ENCODE measurements at places on chromosomes 11 and 22.
A peak's percentile ranks its signal among the peaks of the same experiment; 100 is the strongest.

- DNase-seq = no peak
Observed at GRCh38 chr22:17792299-17792698, 18.0 kb upstream of the BID start.

GRCh38 chr11:6238902-6239301 lies at the start of gene CNGA4:
CNGA4 (plus strand) TSS chr11:6239089; CDS start chr11:6239207, 118 bp downstream.
- no peak for DNase-seq

DNA sequence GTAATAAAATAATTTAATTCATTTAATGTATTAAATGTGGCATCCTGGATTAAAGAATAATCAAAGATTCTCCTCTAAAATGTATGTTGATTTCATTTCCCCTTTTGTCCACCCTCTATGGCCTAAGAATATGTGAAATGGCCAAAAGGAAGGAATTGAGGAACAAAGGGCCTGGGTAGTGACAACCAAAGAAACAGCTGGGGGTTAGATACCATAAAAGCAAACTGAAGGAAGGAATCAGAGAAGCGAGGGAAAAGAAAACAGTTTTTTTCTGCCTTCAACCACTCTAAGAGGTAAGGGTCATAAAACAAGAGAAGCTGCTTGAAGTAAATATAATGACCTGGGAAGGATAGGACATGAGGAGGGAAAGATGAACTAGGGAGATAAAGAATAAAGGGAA lies 139.3 kb downstream of the FAM76B start:
- DNase-seq = no peak

DNA sequence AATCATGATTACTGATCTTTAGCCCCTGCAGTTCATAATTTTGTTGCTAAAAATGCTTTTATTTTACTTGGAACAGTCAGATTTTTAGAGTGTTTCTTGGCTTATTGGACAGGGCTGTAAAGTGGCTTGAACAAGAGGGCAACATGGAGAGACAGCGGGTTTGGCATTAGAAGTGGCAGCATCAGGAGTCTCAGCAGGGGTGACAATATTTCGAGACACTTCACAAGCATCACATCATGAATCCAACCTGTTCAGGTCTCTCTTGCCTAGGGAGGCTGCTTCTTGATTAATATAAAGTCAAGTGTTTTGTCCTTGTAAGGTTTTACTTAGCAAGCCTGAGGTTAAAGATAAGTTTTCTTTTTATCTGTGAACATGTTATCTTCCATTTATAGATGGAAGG lies 2249.5 kb downstream of the LRRC4C start:
- no peak for DNase-seq

GRCh38 chr11:59207988-59208451 lies 4.7 kb downstream of the MPEG1 start:
- DNase-seq = peak; percentile 62

DNA sequence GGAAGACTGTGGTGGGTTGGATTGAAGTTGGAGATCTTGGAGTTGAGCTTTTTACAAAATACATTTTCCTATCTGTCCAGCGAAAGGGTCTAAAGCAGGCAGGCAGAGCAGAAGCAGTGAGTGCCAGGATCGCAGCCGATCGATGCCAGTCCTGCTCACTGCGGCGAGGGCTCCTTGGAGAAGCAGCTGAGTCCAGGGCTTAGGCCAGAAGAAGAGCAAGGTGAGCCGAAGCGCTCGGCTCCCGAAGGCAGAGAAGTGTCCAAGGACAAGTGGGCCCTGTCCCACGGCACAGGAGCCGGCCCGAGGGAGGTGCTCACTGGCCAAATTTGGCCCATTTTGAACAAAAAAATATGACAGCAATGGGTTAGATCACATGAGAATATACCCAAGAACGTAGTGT lies 637.8 kb downstream of the BRD1 start:
- DNase-seq = no peak

DNA sequence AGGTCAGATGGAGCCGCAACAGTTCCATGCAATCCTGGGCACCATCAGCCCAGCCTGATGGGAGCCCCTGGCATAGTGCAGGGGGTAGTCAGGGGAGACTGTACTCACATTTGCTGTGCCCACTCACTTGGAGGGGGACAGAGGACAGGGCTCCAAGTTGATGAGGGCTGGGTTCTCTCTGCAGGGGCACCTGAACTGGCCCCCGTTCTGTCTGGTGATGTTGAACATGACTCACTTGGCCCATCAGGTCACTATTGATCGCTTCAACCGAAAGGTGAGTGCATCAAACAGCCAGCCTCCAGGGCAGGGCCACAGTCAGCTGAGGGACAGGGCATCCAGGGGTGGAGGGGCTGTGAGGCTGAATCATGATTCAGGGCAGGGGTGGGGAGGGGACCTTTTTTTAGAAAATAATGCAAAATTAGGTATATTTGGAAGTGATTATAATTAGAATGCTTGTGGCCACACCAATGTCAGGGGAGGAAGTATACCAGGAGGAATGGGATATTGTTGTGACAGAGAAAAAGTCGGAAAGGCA lies 66.4 kb downstream of the OTOG start:
- DNase-seq = no peak

DNA sequence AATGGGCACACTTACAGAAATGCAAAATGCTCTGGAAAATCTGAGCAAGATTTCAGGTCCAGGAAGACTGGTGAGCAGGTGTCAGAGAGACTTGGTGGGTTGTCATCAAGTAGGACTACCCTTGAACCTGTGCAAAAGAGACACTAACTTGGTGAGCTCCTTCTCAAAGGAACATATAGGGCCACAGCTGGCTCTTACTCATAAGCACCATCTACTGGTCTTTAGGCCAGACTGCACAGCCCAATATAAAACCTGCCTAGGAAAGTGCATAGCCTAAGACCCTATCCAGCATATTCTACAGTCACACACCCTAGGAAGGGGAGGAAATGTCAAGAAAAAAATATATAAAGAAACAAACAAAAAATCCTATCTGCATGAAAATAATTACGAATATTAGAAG lies 18.2 kb upstream of the OR10W1 start:
- DNase-seq = peak; percentile 63

DNA sequence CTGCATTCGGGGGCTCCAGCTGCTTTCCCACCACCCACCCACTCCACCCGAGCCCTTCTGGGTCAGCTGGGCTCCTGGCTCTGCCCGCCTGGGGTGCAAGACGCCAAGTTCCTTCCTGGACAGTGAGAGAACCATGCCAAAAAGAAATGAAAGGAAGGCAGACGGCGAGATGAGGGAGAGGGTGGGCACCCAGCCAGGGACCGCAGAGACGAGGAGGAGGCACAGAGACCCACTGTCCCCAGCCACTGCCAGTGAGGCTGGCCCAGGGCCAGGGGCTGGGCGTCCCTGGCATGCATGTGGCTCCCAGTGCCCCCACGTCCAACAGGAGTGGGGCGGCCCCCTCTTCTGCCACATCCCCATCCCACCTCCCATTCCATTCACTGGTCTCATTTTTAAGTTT lies 10.8 kb upstream of the CD81 start:
- no peak for DNase-seq

DNA sequence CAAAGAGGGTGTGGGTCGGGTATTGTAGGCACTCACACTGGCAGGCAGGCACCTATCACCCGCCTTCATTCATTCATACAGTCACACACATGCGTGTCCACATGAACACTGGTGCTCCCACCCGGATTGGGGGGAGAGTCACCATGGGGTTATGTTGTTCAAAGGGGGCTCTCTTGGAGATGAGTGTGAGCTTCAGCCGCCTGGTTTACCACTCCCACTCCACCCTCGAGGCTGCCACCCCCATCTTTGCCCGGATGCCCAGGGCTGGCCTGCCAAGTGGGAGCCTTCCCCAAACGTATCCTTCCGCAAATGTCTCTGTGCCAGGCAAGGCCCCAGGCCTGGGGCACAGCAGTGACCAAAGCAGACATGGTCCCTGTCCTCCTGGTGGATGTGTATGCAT lies 22.6 kb downstream of the MRGPRD start:
- DNase-seq = no peak

GRCh38 chr11:128246364-128246801 lies 341.0 kb downstream of the ETS1 start:
- DNase-seq = no peak

DNA sequence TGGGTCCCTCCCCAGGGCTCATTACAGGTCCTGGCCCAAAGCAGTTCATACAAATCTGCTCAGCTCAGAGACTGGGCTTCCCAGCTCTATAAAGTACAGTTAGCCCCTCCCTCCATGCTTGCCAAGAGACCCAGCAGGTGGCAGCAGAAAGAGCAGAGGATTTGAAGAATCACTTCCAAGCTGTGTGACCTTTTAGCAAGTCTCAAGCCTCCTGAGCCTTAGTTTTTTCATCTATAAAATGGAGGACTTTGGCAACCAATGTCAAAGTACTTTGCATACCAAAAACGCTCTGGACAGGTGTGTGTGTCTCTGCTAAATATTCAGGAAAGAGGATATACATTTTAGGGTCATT lies 26.6 kb downstream of the RELT start:
- peak; percentile 53 for DNase-seq

GRCh38 chr11:59225017-59225416 lies 12.3 kb upstream of the MPEG1 start:
- DNase-seq = no peak

GRCh38 chr11:32511926-32512325 lies 71.7 kb upstream of the EIF3M start:
- DNase-seq = peak; percentile 40

- DNase-seq = no peak
Observed at GRCh38 chr11:122717264-122717867, 61.8 kb downstream of the UBASH3B start.

DNA sequence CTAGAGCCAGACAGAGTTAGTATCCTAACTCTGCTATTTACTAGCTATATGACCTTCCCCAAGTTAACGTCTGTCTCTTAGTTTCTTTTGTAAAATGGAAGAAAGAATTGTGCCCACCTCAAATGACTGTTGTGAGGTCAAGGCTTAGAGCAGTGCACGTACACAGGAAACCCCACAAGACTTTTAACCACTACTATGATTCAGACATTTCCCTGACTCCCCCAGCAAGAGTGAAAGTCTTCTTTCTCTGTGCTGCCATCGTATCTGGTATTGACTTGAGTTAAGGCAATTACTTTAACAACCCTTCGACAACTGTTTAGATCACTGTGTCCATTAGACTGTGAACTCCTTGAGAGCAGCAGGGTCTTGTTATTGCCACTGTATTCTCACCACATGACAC lies 2.6 kb upstream of the OR52W1 start:
- no peak for DNase-seq

DNA sequence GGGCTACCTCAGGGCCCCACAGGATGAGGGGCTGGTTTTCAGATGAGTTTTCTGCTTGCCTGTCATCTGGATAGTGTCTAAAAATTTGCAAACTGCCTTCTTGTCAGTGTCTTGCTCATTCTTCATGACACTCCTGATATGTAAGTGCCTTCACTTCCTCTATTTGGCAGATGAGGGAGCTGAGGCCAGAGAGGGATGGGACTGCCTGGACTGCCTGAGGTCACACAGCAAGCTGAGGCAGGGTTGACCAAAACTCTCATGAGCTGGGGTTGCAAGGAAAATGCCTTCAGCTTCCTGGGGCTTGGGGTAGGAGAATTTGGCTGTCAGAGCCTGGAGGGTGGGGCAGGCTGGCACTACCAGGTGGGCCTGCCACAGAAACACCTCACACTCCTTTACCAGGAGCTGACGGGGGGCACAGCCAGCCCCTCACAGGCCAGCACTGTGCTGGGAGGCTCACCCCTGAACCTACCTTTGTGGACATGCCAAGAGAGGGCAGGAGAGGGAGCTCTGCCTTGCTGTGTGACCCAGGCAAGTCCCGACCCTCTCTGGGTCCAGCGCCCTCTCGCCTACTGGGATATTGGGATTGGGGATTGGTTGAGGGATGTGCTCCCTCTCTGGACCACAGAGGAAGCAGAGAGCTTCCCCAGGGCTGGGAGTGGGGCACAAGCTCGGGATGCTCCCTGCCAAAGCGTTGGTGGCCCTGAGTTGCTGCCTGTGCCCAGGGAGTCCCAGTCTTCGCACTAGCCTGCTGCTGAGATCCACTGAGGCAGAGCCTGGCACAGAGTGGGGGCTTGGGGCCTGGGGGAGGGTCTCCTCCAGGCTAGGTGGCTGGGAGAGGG lies 1.9 kb upstream of the P2RY6 start:
- no peak for DNase-seq
